ENCODE measurements at places on chromosomes 3 and 15.

DNA sequence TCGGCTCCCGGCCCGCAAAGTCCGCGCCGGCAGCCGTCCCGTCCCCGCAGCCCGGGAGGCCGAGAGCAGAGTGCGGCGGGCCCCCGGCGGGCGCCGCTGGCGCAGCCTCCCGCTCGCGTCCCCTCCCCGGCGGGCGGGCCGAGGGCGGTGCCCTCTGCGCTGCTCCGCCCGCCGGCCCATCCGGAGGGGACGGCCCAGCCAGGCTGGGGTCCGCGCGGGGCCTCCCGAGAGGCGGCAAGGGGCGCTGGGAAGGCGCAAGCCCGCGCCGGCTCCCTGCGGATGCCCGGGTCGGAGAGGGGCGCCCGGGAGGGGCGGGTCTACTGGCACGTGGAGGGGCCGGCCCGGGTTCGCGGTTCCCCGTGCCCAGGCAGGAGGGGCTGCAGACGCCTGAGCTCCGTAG lies at the start of the genes CLCN2 and POLR2H:
Gene CLCN2, minus strand, starts transcription at position 74 of the 400 bp plus-strand sequence. CDS start 126 bp downstream, outside the sequence.
Gene POLR2H, plus strand, starts transcription at position 179 of the 400 bp plus-strand sequence. CDS start 1,783 bp downstream, outside the sequence.
- DNase-seq, result peak; percentile 78

- DNase-seq, result no peak
Observed at GRCh38 chr3:23711916-23712494, 93.8 kb upstream of the UBE2E1 start.

GRCh38 chr3:191239407-191240031 lies 40.5 kb downstream of the OSTN start:
- DNase-seq, result no peak

DNA sequence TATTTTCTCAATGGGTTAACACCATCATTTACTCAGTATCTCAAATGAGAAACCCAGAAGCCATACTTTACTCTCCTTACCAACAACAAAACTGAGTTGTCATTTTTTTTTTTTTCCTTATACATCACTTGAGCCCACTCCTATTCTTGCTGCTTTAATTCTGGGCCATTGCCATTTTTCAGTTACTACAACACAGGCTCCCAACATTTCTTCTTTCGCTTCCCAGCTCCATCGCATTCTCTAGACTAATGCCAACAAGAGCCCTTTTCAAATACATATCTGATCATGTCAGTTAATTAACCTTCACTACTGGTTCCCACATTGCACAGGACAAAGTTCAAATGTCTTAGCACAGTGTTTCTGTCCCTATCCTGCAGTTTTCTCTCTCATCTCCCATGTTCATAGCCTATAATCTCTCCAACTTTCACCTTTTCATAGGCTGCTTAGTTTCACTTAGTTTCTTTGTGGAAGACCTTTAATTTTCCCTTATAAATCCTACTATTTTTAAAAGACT lies 22.5 kb upstream of the ANXA2 start:
- no peak for DNase-seq

DNA sequence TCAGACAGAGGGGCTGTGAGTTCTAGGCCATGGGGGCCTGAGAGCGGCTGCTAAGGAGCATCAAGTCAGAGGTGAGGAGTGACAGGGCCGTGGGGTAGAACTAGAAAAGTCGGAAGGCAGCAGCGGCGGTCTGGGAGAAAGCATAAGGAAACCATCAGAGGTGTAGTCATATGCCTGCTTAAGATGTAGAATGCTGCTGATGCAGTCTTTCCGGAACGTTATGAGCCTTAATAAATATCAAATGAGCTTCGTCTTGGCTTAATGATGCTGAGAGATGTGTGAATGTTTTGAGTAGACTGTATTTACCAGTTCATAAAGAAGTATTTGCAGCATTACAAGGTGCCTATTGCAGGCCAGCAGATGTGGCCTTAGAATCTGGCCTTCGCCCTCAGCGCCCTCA lies 15.2 kb downstream of the ATG7 start:
- no peak for DNase-seq

- no peak for DNase-seq
Observed at GRCh38 chr3:177713928-177714900, 516.9 kb upstream of the TBL1XR1 start.

- no peak for DNase-seq
Observed at GRCh38 chr3:53646723-53647122, 152.3 kb downstream of the CACNA1D start.

DNA sequence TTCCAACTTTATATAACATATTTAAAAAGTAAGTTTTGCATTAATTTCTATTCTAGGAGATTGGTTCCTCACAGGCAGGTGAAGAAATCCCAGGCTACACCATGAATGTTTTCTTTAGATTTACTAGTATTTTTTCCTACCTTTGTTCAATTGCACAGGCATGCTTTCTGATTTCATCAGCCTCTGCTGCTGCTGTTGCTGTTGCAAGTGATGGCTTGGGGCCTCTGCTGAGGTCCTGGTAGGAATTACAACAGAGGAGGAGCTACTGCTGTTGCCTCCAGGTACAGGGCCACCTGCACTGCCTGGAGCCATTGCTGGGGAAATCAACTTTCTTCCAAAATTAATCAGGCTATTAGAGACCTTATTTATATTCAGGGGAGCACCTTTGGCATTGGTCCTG lies 353.3 kb downstream of the PLCL2 start:
- no peak for DNase-seq

All from NCI-H774 (cell line).